ENCODE measurements at places on chromosomes 16 and 17.

GRCh38 chr17:75909051-75909811, 4.5 kb upstream of the MRPL38 start:
- no peak for DNase-seq

- no peak for DNase-seq
Observed at GRCh38 chr17:77862890-77863813, 95.4 kb upstream of the TNRC6C start.

DNA sequence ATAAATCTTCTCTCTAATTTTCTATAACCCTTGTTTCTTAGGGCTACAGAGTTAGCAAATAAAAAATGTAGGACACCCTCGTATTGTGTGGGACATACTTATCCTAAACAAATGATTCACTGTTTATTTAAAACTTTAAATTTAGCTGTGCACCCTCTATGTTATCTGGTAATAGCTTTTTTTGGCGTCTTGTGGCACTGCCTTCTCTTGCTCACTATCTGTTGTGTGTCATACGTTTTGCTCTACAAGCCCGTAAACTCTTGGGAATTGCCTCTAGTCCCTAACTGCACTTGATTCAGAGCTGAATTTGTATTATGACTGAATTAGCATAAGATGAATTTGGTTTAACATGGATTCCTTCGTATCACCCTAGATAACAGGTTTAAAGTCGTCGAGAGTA, 144.3 kb upstream of the MYOCD start:
- no peak for DNase-seq

- no peak for DNase-seq
Observed at GRCh38 chr17:34622862-34623623, 43.7 kb downstream of the TMEM132E start.

GRCh38 chr17:48678141-48678971, 44.0 kb downstream of the PRAC1 start:
- peak; percentile 42 for DNase-seq

DNA sequence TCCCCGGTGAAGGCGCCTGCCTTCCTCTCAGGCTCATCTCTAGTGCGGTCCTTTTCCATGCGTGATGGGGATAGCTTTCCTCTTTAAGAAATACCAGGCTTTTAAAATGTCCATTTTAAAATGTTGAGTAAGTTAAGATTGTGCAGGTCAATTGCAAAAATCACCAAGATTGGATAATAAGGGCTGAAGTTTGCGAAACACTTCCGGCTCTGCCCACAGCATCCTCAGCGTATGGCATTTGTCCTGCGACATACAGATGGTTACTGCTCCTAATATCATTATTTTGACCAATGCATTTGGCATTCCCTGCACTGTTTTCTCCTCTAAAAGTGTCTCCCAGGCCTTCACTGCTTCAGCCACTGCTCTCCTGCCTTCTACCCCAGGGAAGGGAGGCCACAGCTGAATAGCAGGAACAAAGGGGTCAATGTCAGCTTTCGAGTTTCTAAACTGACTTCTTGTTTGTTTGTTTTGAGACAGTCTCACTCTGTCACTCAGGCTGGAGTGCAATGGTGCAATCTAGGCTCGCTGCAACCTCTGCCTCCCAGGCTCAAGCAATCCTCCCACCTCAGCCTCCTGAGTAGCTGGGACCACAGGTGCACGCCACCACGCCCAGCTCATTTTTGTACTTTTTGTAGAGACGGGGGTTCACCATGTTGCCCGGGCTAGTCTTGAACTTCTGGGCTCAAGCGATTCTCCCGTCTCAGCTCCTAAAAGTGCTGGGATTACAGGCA, 91.9 kb downstream of the CRISPLD2 start:
- DNase-seq, result no peak

DNA sequence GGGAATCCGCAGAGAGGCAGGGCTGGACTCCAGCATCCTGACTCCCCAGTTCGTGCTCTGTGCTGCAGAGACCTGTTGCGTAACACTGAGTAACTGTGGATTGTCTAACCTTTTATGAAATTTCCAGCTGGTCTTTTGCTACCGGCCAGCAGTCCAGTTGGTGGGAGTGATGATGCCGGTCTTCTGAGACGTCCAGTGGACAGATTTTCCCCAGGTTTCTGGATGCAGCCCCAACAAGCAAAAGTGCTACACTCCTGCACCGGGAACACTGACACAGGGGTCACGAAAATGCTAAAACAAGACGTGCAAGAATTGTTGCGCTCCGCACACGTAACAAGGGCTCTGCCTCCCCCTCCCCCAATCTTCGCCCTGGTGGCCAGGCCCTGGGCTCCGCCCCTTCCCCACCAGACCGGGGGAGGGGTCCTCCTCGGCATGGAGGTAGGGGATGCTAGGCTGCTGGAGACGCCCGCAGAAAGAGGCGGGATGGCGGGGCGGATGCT, 701 bp upstream of the MRC2 start:
- DNase-seq, result no peak

- no peak for DNase-seq
Observed at GRCh38 chr17:36127199-36127893, 23.7 kb downstream of the CCL4 start.

GRCh38 chr16:25000683-25001082, 14.5 kb downstream of the ARHGAP17 start:
- no peak for DNase-seq

DNA sequence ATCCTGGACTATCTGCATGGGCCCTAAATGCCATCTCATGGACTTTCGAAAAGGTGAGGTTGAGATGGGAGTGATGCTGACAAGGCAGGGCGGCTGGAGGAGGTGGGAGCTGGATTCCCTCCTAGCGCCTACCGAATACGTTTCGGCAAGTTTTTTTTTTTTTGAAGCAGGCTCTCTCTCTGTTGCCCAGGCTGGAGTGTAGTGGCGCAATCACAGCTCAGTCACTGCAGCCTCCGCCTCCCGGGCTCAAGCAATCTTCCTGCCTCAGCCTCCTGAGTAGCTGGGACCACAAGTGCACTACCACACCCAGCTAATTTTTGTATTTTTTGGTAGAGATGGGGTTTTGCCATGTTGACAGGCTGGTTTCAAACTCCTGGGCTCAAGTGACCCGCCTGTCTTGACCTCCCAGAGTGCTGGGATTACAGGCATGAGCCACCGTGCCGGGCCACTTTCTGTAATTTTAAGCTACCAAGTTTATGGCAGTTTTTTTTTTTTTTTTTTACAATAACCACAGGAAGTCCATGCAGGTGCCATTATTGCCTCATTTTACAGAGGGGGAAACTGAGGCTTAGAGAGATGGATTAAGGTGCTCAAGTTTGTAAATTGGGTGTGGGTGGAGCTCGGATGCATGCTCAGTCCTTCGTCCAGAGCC, 246.4 kb downstream of the PRKCA start:
- DNase-seq, result no peak

DNA sequence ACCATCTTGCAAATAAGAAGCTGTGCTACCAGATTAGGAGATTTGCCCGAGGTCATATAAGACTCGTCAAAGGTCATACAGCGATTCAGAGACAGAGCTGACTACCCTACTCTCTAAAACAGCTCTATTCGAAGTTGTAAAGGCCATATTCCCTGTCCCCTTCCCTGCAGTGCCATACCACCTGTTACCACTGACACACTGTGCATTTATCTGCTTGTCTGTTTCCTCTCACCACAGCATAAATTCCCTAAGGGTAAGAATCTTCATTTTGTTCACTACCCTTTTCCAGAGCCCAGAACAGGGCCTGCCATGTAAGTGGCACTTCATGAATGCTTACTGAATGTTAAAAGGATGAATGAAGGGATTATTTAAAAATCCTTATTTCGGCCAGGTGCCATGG, 3.4 kb upstream of the KSR1 start:
- no peak for DNase-seq

DNA sequence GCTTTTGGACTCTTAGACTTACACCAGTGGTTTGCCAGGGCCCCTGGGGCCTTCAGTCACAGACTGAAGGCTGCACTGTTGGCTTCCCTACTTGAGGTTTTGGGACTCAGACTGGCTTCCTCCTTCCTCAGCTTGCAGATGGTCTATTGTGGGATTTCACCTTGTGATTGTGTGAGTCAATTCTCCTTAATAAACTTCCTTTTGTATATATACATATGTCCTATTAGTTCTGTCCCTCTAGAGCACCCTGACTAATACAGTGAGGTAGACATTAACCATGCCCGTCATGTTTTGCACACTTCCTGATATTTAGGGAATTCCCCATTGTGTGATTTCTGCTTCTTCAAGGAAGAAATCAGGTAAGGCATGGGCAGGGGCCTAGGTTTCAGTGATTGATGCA, 147.8 kb upstream of the CA10 start:
- DNase-seq, result no peak

GRCh38 chr17:35291802-35292201, 48.9 kb downstream of the SLFN5 start:
- no peak for DNase-seq

DNA sequence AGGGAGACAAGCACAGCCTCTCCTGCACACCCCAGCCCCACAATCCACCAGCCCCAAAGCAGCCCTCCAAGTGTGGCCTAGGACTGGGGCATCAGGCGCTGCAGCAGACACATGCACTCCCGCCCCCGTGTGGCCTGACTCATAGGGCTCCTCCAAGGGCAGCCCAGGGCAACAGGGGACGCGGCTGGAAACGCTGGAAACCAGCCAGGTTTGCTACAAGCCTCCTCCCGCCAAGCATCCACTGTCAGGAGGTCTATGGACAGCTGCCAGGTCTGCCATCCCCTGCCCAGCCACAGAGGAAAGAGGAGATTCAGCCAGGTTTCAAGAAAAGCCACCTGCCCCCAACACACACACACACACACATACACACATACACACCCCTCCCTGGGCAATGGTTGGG, 25.8 kb downstream of the SRCIN1 start:
- DNase-seq, result no peak

- no peak for DNase-seq
Observed at GRCh38 chr17:28745786-28746411, 2.1 kb downstream of the TRAF4 start.

DNA sequence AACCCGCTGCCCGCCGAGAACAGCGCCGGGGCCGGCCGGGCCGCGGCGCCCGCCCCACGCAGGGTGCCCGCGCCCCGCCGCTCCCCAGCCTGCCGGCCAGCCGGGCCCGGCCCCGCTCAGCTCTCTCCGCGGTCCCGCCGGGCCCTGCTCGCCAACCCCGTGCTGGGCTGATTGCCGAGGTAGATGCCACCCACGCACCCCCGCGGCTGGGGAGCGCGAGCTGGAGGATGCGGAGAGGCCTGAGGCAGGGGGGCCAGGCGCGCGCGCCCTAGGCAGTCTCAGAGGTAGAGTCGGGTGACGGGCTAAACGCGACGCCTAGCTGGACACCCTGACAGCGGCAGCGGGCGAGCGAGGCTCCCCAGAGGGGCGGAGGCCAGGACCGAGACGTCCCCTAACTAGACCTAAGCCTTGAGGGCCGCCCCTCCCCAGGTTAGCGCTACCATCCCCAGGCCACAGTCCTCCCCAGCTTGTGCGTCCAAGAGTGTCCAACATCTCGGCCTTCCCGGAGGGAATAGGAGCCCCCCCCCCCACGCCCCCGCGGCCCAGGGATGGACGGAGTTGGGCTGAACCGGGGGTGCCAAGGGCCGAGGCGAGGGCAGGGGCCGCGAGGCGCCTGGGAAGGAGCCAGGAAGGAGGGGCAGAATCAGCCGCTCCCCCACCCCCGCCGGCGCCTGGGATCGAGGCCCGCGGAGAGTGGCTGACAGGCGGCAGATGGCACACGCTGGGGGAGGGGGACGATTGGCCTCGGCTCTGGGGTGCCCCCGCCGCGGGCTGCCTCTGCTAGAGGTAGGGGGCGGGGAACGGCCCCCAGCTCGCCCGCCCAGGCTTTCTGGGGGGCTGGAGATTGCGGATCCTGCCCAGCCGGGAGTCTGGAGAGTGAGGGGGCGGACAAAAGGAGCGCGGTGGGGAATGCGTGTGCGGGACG, 2.5 kb upstream of the ZNF423 start:
- DNase-seq, result no peak

DNA sequence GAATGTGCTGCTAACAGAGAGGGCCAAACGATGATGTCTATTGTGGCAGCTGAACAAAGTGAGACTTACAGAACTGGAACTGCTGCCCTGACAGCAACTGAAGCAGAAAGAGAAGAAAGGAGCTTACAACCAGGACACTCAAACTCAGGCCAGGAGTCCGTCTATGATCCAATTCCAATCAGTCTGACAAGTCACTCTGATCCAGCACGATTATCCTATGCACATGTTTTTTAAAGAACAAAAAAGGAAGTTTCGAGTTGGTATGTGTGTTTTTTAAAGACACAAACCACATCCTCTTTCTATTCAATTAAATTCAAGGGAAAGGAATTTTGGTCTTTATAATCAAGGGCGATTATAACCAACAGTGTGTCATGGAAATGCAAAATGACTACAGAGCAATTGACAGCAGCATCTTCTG, 42.4 kb upstream of the MTMR4 start:
- no peak for DNase-seq

DNA sequence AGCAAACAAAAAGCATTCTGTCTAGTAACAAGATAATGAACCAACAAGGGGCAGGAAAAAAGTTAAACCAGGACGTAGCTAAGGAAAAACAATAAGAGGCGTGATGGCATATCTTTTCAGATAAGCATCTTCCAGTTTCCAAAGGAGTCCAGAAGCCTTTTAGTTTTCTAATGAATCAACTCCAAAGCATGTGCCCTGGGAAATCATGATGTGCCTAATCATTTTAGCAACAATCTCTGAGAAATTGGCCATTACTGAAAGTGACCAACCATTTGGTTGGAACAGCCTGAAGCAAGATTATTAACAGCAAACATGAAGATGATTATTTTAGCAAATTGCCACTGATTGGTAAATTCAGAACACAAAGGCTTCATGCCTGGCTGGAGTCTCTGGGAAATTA, 440.9 kb upstream of the MAF start:
- DNase-seq, result no peak

DNA sequence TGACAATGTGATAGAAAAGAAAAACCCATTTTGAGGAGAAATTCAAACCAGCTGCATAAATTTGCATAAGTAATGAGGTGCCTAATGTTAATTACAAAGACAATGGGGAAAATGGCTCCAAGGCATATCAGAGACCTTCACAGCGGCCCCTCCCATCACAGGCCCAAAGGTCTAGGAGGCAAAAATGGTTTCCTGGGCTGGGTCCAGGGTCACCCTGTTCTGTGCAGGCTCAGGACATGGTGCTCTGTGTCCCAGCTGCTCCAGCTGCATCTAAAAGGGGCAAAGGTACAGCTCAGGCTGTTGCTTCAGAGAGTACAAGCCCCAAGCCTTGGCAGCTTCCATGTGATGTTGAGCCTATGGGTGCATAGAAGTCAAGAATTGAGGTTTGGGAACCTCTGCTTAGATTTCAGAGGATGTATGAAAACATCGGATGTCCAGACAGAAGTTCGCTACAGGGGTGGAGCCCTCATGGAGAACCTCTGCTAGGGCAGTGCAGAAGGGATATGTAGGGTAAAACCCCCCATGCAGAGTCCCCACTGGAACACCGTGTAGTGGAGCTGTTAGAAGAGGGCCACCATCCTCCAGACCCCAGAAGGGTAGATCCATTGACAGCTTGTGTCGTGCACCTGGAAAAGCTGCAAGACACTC, 40.6 kb downstream of the IKZF3 start:
- no peak for DNase-seq

Data from activated naive CD8-positive, alpha-beta T cell treated with anti-CD3 and anti-CD28 coated beads, Interleukin-2, amount 50 U/mL, for 16 hours (primary cell).